ENCODE measurements at places on chromosomes 4 and X.

DNA sequence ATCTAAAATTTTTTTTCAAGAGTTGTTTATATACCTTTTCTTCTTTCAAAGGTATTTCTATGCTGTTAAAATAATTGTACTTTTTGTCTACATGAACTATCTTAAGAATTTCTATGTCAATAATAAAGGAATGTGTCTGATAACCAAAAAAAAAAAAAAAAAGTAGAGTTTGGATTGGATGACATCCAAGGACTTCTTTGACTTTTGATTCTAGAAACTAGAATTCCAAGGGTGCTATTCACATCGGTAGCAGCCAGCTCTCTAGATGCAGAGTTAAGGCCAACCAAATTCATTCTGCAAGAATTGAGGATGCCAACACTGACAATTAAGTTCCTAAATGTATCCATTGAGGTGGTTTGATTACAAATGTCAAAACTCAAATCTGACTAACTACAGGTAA is 42.0 kb upstream of the PRKG2 start:
- DNase-seq, result peak; percentile 60

GRCh38 chr4:56879996-56880395 is 27.7 kb upstream of the REST start:
- DNase-seq, result no peak

DNA sequence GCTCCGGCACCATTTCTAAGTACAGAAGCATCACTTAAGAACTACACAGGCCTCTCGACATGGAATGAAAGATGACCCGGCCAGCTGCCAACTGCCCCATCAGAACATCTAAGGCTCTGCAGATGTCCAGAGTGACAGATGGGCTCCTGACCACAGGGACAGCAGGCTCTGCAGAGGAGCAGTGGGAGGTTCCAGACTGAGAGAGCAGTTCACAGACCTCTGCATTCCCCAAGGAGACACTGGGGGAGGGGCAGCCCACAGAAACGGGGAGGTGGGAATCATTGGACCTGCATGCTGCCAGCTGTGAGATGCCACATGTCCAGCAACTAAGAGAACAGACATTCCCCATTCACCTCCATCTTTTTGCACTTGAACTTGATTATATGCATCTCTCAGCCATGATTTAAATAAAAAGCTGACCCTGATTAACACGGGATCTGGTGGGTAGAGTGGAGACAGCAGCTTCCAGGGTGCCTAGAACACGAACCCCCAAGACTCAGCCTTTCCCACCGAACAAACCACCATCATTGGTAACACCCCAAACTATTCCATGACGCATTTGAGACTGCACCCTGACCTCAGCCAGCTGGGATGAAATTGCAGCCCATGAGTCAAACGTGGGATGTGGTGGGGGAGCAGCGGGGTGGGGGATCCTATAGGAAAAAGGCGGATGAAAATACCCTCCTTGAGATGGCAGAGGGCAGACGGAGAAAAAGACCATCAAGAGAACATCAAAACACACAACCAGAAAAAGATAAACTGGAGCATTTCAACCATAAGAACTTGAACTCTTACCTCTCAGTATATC is 47.2 kb downstream of the AFAP1 start:
- peak; percentile 67 for DNase-seq

- DNase-seq, result no peak
These were observed 654 bp upstream of the STS start for GRCh38 chrX:7146703-7147412.

DNA sequence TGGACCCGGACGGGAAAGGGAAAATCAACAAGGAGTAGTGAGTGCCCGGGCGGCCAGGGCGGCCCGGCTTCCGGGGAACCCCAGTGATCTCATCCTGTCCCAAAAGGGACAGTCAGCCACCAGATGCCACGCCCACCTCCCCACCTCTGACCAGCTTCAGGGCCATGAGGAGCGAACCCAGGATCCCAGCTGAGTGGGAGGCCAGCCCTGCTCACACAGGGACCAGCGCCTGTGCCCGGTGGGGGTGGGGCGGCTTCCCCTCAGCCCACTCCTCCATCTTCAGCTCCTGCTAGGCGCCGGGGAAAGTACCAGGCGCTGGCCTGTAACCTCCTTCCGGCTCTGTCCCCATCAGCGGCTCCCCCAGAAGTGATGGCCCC is 6.2 kb downstream of the MYL5 start:
- DNase-seq, result no peak

DNA sequence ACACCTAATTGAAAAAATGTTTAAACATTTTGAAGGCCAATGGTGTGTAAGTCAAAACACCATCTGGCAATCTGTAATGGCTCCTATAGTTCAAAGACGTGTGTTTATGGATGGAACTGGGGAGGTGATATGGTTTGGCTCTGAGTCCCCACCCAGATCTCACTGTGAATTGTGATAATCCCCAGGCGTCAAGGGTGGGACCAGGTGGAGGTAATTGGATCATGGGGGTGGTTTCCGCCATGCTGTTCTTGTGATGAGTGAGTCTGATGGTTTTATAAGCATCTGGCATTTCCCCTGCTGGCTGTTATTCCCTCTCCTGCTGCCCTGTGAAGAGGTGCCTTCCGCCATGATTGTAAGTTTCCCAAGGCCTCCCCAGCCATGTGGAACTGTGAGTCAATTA is 52.2 kb downstream of the ADRA2C start:
- no peak for DNase-seq

GRCh38 chr4:25117274-25117673 is 43.0 kb downstream of the SEPSECS start:
- DNase-seq, result no peak
